ENCODE measurements at places on chromosomes 1 and 21. TPM values are rescaled to one million over a fixed set of nuclear protein-coding genes. Genes with fewer than 3 reads are reported as not detected.

Gene RXRG
- not detected for total RNA-seq

Gene PLEKHG5
- 26.4 TPM for total RNA-seq

Gene TMEM125
- not detected for total RNA-seq

Gene MSH4
- under 0.01 TPM for total RNA-seq

Gene ITLN2
- not detected for total RNA-seq

Gene TIE1
- total RNA-seq, result 536 TPM

Gene USP24
- total RNA-seq, result 34.4 TPM

Gene LENEP
- total RNA-seq, result not detected

Gene SLFNL1
- total RNA-seq, result 0.46 TPM

Gene ATP1A4
- not detected for total RNA-seq

Gene MPL
- not detected for total RNA-seq

Gene AIRE
- under 0.01 TPM for total RNA-seq

Gene SERPINC1
- not detected for total RNA-seq

Gene TNNI3K
- 0.32 TPM for total RNA-seq

Gene S100A10
- total RNA-seq, result 109 TPM

Gene HLX
- total RNA-seq, result 11.7 TPM

Gene AADACL4
- not detected for total RNA-seq

Gene TNFRSF8
- under 0.01 TPM for total RNA-seq

Gene HEYL
- not detected for total RNA-seq
